Activated gamma-delta T cell treated with Interleukin-2 at 50 U/mL for 16 hours (primary cell): ENCODE measurements at places on chromosomes 12 and 14.

DNA sequence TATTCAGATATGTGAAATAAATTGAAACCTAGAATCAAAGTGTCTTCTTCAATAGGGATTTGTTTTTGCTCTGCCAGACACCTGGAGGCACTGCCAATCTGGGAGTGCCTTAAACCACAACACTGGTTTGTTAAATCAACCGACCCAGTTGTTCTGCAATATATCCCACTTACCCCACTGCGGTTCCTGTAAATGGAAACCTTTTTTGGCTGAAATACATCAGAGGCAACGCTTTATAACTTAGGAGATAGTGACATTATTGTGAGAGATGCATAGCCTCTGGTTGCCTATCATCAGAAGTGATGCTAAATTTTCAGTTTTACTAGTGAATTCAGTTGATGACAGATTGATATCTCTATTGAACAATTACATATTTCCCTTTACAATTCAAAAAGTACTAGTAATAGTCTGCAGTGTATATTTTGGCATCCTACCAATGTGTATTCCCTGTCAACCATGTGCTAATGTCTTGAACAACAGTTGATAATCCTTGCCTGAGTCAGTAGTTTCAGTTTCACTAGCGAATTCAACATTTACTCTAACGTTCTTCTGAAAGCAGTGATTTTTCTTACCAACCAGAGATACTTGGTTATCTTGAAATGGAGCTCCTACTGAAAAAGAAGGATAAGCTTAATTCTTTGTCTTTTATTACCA lies 30.5 kb downstream of the PPP2R5C start:
- DNase-seq, result no peak

DNA sequence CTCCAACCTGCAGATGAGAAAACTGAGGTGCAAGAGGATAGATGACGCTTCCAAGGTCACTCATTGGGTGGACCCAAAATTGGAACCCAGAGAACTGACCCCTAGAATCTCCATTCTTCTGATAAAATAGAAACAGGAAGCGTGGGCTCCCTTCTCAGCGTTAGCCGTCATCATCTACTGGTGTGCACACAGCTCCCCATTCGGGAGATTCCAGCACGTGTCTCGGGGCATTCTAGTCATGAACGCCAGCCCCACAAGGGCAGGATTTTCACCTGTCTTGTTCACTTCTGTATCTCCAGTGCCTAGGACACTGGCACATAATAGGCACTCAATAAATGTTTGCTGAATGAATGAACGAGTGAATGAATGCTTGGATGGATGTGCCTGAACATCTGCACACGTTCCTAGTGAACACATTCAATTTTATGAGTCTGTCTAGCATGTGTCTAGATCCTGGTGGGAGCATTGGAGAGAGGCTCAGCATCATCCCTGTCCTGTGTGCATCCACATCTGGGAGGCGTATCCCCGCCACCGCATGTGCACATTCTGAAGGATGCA lies 30.5 kb downstream of the RASAL1 start:
- no peak for DNase-seq

DNA sequence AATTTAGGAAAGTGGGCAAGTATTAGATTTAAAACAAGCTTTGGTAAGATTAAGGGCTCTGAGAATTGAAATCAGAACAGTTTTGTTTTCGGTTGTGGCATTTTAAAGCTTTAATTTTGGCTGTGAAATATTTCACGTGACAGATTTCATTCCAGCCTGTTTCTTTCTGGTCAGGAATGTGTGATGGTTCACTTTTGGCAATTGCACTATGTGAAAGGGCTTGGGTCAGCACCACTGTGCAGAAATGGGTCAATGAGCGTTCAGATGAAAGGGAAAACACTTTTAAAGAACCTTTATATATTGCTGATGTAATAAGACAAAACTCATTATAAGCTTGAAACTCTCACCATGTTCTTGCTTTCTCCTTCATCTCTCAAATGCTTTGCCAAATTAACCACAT lies 17.1 kb downstream of the NUBPL start:
- no peak for DNase-seq

DNA sequence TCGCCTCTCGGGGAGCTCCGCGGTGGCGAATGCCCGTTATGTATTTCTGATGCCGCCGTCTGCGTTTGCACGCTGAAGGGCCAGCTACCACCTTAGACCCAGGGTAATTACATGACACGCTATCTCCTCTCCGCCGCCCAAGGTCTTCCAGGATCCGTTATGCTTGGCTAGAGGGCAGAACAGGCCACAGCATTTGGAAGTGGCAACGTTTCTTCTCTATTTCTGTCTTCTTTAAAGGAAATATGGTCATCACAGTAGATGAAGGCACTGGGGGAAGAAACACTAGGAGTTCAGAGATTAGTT lies 861 bp upstream of the MDGA2 start:
- no peak for DNase-seq

GRCh38 chr12:39426636-39427240 lies 16.2 kb downstream of the KIF21A start:
- no peak for DNase-seq

DNA sequence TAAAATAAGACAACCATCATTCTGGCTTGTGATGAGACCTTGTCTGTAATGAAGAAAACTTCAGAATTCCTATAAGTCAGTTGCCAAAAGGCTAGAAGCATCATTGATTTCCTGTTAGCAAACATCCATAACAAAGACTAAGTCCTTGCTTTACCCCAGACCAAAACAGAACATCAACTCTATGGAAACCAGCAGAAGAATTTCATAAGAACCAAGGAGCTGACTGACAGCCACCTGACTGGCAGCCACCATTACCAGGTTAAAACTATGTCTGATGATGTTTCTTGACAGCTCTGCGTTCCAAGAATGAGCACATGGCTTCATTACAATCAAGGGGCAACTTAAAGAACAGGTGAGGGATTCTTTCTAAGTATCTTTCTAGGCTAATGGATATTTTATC lies 29.3 kb downstream of the HECTD4 start:
- DNase-seq, result no peak

- no peak for DNase-seq
Measured at GRCh38 chr12:112665958-112666357, 125.6 kb upstream of the RPH3A start.

DNA sequence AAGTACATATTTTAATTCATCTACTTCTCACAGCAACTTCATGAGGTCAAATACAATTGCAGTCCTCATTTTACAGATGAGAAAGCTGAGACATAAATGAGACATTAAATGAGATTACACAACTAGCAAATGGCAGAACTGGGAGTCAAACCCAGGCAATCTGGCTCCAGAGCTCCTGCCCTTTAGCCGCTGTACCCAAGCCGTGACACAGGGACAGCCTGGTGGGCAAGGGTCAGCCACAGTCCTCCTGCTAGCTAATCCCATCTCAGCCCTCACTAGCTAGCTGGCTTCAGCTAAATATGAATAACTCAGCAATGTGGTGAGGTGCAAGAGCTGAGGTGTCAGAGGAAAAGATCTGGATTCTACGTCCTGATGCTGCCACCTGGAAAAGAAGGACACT lies 54.8 kb downstream of the NINJ2 start:
- DNase-seq, result no peak

DNA sequence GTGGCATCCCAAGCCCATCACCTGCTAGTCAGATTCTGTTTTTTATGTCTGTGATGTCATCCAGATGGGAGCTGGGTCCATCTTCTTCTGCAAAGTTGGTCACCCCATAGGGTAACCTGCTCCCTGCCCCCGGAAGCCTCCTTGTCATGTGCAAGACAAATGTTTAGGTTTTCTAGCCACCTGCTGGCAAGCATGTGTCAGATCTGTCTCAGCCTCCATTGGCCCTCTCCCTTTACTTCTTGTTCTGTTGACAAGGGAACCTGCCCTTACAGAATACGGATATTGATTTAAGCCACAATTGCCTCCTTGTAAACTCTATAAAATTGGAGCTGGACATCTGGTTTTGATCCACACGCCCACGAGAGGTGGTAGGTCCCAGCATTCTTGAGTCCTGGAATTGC lies 7.5 kb downstream of the NTF3 start:
- no peak for DNase-seq

DNA sequence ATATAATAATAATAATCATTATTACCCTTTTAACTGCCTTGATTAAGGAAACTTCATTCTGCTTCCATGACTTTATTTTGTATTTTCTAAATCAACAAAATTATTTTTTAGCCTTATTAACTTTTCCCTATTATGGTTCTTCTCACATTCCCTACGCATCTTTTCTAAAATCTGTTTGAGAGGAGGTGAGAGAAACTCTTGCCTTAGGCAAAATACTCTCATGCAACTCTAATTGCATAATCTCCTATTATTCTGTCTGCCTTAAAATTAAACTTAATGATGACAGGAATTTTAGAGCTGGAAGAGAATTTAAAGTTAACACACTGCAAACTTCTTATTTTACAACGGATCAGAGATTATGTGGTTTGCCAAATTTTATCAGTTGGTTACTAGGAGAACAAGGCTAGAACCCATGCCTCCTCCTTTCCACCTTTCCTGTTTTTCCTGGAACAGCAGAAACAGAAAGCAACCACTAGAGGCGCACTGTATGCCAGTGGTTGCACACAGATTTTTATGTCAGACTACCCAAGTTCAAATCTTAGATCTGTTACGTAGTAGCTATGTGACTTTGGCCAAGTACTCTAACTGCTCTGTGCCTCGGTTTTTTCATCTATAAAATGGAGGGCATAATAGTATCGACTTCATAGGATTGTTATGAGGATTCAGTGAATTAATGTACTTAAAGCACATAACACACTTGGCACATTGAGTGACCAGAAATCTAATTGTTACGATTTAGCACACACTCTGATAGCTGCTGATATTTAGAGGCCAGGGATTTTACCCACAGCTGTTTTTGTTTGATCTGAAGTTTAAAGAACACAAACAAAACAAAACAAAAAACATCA lies 4.3 kb upstream of the BRMS1L start:
- DNase-seq, result no peak
